ENCODE measurements at places on chromosomes 12 and 14.

DNA sequence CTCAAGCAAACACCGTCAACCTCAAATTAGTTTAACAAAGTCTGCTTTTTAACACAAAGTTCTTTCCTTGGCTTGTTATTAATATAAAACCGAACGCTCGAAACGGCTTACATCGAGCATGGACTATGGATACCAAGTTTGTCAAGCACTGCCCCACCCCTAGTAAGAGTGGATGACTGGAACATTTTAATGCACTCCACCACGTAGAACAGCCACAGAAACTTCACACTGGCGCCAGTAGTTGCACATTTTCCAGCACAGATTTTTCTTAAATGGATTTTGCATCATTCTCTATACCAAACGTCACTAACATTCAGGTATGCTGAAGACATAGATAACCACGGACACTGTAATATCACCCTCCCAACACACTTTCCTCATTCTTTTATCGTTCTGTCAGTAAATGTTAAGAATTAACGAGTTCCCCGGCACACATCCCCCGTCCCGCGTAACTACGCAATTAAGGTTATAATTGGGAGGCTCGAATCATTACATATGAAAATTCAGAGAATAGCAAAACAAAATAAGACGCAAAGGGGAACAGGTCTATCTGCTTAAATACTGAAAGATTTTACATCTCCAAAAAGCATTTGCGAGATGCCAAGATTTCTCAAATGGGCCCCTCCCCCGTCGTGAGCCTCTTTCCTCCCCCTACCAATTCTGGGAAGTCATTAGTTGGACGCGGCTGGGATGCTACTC lies 990 bp downstream of the FERMT2 start:
- DNase-seq, result peak; percentile 61

- no peak for DNase-seq
Observed at GRCh38 chr14:59208954-59209353, 20.5 kb downstream of the DAAM1 start.

GRCh38 chr14:83006121-83006670 lies 1472.5 kb upstream of the SEL1L start:
- DNase-seq, result no peak

- DNase-seq, result no peak
Observed at GRCh38 chr12:51019927-51020326, 6.3 kb downstream of the SLC11A2 start.

- DNase-seq, result no peak
Observed at GRCh38 chr12:3795492-3796133, 42.7 kb upstream of the CRACR2A start.

DNA sequence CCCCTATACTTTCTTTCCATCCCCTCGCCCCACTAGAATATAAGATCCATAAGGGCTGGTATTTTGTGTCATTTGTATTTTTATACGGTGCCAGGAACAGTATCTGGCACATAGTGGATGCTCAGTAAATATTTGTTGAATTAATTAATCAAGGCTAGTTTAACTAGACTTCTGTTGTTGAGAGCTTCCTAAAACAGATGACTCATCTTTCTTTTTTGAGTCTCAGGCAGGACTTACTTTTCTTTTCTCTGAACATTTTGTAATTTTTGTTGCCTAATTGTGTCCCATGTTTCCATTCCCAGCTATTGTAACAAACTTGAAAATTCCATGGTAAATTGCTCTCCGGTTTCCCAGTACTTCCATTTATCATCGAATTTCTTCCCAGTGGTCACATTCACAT lies 16.7 kb downstream of the STK38L start:
- DNase-seq, result no peak

Data from left hindlimb (tissue), 1 donor.